ENCODE measurements at places on chromosomes 1 and 21. TPM values are rescaled to one million over a fixed set of nuclear protein-coding genes. Genes with fewer than 3 reads are reported as not detected.

- DNase-seq, result no peak
Measured at GRCh38 chr1:3821908-3822307, 25.6 kb upstream of the LRRC47 start.

GRCh38 chr1:173545688-173546087 lies 57.2 kb downstream of the SLC9C2 start:
- no peak for DNase-seq

DNA sequence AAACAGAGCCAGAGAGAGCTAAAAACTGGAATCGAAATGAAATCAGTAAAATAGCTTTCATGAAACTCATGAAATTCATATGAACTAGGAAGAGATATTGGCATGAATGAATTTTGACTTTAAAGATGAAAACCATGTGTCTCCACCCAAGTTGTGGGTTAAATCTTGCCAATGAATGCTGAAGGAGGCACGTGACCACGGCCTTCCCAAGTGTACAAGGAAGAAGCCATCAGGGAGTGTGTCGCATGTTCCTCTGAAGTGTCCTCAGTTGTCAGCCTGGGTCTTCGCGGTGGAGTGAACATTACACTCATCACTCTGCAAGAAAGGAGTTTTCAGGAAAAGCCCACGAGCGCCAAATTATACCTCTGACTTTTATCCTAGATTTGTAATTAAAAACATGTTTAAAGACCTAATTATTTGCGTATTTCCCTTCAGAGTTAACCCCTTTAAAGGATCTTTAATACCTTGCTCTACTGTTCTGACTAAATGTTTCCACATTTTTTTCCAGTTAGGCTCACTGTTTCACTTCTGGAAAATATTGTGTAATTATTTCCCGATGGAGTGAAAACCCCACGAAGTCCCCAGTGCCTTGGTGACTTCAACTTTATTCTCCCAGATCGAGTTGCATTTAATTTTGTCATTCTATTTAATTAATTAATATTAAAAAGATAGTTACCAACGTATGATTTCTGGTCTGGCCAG lies 118.3 kb downstream of the DHRS3 start:
- DNase-seq, result no peak

DNA sequence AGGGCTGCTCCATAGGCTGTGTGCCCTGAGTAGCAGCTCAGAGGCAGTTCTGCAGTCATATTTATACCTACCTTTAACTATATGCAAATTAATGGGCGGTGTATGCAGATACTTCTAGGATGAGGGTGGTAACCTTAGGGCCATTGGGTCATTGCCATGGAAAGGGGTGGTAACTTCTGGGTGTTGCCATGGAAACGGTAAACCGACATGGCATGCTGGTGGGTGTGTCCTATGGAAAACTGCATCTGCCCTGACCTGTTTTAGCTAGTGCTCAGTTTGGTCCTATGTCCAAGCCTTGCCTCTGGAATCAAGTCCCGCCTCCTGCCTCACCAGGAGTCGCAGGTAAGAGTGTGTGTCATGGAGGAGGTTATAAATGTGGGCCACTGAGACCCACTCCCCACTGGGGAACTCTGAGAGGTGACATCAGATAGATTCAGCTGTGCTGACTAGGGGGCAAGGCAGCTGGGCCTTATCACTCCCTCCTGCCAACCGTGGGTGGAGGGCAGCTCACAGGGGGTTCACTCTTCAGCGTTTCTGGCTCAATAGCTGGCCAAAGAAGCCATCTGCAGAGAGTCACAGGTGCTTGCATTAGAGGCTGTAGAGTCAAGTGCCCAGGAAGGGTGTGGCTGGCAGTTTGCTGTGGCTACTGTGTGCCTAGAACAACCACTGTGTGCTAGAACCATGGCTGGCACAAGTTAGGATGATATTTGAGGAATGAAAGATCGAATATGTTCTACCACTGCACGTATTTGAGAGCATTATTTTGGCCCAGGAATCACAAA lies 19.0 kb downstream of the BACE2 start:
- DNase-seq, result no peak

GRCh38 chr1:78543941-78544643 lies 53.3 kb downstream of the PTGFR start:
- no peak for DNase-seq

DNA sequence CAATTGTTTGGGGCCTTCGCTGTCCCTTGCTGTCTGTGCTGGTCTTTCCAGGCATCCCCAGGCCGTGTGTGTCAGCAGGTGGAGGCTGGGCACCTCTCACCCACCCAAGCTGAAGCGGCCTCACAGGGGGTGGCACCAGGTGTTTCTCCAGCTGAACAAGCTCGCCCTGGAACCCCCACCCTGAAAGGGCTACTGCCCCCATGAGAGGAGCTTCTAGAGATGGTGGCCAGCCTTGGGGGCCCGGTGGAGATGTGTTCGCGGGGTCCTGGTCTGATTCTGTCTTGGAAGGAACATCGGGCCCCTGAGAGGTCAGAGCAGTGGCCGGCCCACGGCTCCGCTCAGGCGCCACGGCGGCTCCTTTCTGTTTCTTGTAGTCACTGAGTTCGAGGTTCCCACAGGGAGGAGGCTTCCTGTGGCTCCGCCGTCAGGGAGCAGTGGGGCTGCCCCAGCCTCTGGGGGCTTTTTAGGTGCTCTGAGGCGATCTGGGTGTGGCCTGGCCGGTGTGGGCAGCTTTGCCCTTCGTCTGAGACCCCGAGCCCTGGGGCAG lies 46.9 kb downstream of the SKI start:
- no peak for DNase-seq

DNA sequence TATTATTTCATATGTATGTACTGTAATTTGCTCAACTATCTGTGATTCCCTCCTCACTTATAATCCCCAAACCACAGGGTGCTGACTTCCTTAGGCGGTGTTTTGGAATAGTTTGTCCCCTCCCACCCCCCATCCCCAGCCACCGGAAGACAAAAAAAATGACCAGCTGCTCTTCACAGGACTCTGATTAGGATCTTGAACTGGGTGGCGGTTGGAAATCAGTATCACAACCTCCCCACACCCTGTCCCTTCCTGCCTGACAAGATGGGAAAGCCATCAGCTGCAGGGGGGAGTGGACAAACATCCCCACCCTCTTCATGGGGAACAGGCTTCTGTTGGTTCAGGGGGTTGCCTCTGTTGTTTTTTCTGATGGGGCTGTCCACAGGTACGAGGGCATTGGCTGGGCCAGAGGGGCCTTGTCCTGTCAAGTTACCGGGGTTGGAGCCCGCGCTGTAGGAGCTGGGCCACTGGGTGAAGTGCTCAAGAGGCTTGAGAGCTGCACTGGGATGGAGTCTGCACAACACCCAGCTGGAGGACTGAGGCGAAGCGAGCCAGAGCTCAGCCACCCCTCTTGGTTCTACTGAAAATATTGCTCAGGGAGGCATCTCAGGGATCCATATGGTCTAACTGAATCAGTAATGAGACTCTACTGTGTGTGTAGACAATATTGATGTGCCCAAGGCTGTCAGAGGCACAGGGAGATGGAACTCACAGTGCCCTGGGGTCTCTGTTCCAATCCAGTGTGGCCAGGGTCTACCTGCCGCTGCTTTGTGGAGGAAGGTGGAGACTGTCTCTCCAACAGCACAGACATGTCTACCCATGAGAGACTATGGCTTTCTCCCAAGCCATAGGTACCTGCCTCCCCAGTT lies 28.2 kb downstream of the NAV1 start:
- peak; percentile 58 for DNase-seq

DNA sequence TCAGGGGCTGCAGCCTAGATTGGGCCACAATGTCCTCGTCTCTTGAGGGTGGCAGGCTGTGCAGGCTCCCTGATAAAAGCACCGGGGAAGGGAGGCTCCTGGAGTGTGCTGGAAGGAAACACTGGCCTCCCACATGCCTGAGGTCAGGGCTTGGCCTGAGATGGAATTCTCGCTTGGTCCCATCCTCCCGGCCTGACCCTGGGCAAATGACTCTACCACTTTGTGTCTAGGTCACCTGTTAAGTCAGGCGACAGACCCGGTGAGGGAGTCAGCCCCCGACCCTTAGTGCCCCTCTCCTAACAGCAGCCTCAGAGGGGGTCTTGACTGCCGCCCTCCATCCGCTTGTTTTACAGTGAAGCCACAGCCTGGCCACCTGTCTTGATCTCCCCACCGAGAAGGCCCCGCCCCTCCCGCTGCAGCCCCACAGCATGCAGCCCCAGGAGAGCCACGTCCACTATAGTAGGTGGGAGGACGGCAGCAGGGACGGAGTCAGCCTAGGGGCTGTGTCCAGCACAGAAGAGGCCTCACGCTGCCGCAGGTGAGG lies 2.5 kb downstream of the SMIM1 start:
- DNase-seq, result peak; percentile 49

DNA sequence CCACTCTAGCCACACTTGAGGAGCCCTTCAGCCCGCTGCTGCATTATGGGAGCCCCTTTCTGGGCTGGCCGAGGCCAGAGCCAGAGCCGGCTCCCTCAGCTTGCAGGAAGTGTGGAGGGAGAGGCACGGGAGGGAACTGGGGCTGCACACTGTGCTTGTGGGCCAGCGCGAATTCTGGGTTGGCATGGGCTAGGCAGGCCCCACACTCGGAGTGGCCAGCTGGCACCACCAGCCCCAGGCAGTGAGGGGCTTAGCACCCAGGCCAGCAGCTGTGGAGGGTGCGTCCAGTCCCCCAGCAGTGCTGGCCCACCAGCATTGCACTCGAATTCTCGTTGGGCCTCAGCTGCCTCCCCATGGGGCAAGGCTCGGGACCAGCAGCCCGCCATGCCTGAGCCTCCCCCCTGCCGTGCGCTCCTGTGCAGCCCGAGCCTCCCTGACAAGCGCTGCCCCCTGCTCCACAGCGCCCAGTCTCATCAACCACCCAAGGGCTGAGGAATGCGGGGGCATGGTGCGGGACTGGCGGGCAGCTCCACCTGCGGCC lies 785.9 kb upstream of the TPTE start:
- no peak for DNase-seq

- peak; percentile 49 for DNase-seq
Measured at GRCh38 chr1:86499987-86500593, 31.4 kb downstream of the CLCA1 start.

DNA sequence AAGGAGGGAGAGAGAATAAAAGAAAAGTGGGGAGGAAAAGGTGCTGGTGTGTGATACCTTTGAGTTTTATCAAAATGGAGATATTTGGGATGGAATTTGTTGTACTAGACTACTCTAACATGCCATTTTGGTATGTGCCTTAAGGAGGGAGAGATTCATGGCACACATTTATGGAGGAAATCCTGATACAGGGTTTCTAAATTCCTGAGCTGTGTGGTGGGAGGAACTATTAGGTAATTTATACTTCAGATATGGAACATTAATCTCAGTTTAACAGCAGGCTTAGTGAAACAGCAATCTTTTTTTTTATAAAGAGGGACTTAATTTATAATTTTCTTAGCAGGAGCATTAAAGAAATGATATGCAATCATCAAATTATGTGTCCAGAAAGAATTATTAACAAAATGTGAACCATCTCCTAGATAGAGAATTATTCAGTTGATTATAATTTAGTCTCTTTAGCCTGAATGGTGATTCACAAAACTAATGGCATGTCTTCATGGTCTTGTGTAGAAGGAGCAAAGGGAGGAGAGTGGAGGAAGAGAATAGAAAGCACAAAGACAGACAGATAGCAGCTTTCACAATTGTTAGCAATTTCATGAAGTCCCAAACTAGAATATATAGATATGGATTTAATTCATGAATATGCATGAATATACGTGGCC lies 301.6 kb downstream of the HLX start:
- DNase-seq, result no peak

- DNase-seq, result peak; percentile 80
Measured at GRCh38 chr1:30758785-30759380, 1.3 kb upstream of the LAPTM5 start.

DNA sequence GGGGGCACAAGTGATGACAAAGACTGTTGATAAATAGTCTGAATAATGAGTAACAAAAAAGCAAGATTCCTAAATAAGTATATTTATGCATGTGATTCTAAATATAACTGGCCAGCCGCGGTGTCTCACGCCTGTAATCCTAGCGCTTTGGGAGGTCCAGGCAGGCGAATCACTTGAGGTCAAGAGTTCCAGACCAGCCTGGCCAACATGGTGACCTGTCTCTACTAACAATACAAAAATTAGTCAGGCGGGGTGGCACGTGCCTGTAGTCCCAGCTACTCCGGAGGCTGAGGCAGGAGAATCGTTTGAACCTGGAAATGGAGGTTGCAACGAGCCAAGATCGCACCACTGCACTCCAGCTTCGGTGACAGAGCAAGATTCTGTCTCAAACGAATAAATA lies 161.5 kb downstream of the TOMM20 start:
- DNase-seq, result no peak

DNA sequence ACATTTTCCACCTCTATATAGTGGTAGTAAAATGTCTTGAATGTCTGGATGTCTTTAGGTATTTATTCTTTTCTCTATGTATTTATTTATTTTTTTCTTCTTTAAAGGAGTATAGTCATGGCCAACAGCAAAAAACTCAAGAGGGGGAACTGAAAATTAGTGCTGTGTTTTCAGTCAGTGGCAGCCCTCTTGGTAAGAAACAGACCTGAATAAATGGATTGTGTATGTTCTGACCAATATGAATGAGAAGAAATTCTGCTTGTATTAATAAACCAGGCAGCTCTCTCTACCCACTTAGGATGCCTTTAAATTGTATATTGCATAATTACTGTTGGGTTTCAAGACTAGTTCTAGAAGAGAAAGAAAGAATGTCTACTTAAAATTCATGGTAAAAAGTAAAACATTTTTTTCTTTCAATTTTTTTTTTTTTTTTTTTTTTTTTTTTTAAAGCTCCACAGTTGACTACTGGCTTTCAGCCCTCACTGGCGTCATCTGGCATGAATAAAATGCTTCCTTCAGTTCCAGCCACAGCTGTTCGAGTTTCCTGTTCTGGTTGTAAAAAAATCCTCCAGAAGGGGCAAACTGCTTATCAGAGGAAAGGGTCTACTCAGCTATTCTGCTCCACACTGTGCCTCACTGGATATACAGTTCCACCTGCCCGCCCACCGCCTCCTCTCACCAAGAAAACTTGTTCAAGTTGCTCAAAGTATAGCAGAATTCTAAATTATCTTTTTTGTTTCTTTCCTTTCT lies 101.6 kb downstream of the ZMYM4 start:
- peak; percentile 98 for DNase-seq

Gene TMPRSS15
- total RNA-seq, result not detected

Gene TNFAIP8L2
- not detected for total RNA-seq

Gene MPZ
- 1.1 TPM for total RNA-seq

Gene FCGR3B
- not detected for total RNA-seq

Gene KCNJ10
- total RNA-seq, result 0.14 TPM

Gene NES
- 359 TPM for total RNA-seq

Gene OXCT2
- 4.3 TPM for total RNA-seq
